ENCODE measurements at places on chromosomes 13 and 19.

DNA sequence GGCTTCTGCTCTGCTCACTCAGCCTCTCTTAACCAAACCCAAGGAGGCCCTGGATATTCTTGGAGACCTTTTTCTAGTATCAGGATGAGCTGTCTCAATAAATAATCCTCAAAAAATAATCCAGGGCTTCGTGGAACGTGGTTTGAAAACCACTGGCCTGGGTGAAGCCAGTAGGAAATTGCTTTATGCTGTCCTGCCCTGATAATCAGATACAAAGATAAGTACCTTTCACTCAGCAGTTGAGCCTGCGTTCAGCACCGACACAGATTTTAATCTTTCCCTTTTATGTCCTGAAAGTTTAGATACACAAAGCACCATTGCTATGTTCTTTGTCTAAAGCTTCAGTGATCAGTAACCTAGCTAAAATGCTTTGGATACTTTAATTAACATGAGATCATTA, 460.0 kb downstream of the RFC3 start:
- no peak for DNase-seq

- no peak for DNase-seq
These were observed 23.5 kb upstream of the CCL25 start for GRCh38 chr19:8028951-8029491.

DNA sequence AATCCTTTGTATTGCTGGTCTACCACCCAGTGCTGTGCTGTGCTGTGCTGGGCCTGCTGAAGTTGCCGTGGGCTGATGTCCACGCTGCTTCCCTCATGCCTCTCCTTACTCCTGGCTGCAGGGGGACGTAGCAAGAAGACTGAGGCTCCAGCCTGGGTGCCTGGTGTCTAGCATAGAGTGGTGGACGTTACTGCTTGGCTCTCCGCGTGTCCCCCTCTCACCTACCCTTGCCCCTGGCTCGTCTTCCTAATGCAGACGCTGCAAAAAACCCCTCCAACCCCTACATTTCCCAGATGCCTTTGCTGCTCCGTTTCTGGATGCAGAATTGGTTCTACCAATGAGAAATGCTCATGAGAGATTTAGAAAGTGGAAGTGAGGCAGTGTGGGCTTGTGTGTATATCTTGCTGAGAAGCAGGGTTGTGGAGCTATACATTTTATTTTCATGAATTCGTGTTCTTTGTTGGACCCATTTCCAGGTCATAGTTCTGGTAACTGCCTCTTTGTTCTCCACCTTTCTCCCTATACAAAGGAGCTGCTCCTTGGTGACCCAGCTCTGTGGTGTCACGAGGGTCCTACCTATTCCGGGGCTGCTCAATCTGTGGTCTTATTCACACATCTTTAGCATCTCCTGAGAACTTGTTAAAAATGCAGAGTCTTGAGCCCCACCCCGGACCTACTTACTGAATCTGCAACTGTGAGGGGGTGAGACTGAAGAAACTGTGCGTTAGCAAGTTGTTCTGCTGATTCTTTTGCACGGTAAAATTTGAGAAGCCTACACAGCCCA, 7.9 kb upstream of the DENND1C start:
- peak; percentile 74 for DNase-seq

DNA sequence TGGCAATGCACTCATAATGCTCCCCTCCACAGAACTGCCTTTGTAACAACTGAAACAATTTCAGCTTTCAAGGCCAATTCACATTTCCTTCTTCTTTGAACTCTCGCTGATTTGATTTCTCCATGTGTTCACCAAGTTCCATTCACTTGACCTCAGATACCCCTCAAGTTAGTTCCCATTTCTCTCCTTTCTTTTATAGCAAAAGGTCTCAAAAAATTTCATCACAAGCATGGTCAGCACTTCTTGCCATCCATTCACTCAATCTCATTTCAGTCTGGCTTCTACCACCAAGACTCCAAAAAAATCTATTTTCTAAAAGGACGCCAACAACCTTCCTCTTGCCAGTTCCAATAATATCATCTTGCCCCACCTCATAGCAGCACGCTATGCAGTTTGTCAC, 135.7 kb downstream of the DIAPH3 start:
- DNase-seq, result no peak

DNA sequence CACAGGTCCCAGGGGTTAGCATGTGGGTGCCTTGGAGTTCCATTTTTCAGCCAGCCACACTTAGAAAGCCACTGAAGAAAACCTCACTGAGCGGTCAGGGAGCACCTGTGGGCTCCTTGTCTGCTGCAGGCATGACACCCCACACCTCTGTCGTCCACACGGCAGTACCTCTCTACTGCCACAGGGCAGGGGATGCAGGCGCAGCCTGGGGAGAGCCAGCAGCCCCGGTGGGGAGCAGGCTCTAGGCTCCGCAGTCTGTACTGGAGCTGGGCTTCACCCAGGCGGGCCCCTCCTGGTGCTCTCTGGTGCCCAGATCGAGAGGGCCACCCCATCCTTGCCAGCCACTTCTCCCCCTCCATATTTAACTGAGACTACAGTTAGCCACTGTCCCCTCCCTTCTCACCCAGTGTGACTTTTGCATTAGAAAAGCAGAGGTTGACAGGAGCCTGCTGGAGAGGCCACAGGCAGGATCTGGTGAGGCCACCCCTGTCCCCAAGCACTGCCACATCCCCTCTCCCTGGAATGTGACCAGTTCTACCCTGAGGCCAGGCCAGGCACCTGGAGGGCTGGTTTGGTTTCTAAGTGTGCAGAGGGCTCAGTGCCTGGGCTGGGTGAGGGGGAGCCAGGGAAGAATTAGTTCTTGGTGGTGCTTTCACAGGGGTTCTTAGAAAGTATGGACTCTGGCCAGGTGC, 104.4 kb downstream of the KDM4B start:
- DNase-seq, result no peak

DNA sequence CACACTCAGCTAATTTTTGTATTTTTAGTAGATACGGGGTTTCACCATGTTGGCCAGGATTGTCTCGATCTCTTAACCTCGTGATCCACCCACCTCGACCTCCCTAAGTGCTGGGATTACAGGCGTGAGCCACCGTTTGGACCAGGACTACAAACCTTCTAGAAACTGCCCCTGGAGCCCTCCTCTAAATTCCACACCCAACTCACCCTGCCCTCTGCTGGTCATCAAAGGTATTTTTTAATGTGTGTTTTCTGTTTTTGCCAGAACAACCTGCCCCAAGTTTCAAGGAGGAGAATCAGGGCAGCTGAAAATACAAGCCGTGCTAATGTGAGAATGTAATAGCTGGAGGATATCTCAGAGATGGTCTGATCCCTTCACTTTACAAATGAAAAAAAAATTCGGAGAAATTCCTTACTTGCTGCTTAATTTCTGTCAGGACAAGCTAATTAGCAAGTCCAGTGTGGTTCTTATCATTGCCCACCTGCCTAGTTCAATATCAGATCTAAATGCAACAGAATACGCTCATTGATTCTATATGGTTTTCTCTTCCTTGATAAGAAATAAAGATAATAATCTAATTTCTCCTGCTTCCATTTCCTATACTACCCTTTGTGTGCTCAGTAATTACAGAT, 4.1 kb downstream of the ATP8A2 start:
- DNase-seq, result no peak

- peak; percentile 29 for DNase-seq
These were observed 9.2 kb upstream of the FCGBP start for GRCh38 chr19:39943586-39943985.

DNA sequence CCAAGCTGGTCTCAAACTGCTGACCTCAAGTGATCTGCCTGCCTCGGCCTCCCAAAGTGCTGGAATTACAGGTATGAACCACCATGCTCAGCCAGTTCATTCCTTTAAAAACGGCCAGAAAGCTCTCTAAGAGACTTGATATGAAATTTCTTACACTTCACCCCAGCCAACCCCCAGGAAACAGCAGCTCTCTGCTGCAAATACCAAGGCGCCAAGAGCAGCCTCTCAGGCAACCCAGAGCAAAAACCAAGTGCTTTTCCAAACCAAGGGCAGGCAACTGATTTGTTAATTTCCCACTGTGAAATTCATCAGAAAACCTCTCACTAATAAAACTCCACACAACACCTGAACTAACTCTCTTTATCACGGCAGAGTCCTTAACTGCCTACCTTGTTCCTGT, 44.9 kb downstream of the LATS2 start:
- DNase-seq, result no peak

DNA sequence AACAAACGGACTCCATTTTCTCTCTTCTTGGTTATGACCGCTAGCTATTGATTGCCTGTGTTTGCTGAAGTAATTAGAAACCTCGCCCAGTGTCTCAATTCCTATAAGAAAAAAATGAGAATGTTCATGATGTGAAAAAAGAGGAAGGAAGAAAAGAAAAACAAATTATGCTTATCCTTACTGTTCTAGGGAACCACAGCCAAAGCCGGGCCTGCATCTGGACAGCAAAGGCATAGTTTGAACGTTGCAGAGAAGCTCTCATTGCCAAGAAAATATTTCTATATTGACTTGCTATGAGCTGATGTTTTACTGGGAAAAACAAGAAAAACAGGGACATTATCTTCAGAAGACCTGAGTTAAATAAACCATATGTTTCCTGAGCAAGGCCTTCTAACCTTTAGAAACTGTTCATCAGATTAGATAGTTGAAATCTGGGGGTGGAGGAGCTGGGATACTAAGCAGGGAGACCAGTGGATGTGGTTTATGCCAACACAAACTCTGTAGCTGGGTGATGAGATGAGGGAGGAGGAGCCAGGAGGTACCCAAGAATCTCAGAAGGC, 55.0 kb downstream of the EFNB2 start:
- no peak for DNase-seq

DNA sequence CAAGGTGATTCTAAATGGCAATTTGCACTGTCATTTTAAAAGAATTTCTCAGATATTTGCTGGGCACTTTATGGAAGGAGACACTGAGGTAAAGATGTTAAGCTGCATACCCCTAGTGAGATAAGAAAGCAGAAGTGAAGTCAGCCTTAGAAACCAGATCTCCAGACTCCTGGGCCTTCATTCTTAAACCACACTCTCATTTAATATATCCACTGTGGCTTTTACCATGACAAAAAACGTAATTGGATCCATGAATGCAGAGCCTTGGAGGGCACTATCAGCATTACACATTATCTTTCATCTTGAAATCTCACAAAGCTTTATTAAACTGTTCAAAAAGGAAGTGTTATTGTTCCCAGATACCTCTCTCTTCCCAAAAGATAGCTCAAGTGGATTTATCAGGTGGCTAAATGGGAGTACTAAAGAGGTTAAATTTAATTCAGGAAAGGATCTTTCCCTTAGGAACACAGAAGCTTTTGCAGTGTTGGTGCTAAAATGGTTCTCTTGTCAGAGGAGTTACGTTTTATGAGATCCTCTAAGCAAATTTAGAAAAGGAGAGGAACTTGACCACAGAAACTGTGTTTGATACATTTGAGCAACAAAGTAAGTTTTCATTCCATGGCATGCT, 1060.4 kb downstream of the EFNB2 start:
- no peak for DNase-seq

DNA sequence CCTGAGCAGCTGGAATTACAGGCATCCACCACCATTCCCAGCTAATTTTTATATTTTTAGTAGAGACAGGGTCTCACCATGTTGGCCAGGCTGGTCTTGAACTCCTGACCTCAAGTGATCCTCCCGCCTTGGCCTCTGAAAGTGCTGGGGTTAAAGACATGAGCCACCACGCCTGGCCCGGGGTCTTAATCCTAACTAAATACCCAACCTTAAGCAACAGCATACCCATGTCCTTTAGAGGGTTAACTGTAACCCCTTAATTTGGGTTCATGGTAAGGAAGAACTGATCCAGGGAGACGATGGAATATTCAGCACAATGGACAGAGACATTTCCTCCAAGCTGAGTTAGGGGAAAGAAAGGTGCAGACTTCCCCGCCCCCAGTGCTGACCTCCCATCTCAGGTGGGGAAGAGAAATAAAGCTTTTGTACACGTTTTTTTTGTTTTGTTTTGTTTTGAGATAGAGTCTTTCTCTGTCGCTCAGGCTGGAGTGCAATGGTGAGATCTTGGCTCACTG, 8.7 kb upstream of the GALP start:
- DNase-seq, result no peak

DNA sequence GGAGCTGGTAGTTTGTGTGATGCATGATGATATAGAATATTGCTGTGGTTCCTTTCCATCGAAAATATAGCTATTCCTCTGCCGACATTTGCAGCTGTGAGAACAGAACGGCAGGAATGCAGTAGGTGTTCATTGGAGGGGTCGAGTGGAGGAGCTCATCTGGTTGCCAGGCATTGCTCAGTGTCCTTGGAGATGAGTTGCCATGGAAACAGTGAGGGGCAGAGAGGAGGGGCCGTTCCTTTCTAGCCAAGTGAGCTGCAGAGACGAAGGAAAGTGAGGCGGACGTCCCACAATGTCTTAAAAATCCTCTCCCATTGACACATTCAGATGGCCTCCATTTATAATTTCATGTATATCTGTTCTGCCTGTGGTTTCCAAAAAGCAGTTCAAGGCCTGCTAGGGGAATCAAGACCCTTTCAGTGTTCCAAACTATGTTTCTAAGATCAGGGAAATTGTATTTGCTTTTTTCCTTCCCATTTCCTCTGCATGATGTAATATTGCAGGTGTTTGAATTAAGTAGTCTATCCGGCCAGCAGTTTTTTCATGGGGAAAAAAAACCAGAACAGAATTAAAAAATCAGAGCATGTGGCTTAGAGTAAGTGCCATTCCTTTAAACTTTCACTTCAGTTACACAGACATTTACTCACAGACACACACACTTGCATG, 41.2 kb upstream of the ZNF835 start:
- no peak for DNase-seq

GRCh38 chr13:113166681-113167080, 8.2 kb downstream of the PROZ start:
- no peak for DNase-seq

DNA sequence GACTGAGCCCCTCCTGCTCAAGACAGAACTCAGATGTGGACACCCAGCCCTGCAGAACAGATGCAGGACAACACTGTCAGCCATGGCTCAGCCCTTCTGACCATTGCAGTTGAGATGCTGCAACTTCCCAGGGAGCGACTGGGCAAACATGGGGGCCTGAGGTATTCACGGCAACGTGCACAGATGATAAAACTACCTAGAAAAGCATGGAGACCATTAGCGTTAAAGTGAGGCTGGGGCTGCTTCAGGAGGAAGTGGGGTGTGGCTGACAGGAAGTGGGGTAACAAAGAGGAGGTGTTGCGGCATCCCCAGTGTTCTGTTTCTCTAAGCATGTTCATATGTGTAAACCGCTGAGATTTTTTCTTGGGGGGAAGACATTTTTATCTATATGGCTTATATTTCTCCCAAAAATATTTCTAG, 1.3 kb upstream of the SIGLEC9 start:
- peak; percentile 86 for DNase-seq
